ENCODE measurements at places on chromosomes 12 and 14.

DNA sequence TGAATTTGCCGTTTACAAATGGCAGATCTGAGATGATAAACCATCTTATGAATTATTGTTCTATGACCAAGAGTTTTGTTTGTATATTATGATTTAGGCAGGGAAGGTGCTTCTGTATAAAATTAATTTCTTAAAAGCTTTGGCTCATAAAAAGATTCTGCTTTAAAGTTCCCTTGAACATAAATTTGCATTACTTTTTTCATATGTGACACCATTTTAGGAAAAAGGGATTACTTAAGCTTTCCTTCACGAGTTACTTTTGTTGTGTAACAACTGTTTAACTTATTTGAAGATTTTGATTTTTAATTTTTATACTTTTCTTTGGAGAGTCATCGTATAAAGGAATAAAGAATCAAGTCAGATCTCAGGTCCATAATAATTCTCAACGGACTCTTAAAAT is 3.3 kb downstream of the ETNK1 start:
- DNase-seq = peak; percentile 26

- no peak for DNase-seq
These were observed 1.0 kb downstream of the KLRK1 start for GRCh38 chr12:10388624-10389413.

- DNase-seq = no peak
These were observed 47.1 kb upstream of the RERG start for GRCh38 chr12:15268309-15268708.

DNA sequence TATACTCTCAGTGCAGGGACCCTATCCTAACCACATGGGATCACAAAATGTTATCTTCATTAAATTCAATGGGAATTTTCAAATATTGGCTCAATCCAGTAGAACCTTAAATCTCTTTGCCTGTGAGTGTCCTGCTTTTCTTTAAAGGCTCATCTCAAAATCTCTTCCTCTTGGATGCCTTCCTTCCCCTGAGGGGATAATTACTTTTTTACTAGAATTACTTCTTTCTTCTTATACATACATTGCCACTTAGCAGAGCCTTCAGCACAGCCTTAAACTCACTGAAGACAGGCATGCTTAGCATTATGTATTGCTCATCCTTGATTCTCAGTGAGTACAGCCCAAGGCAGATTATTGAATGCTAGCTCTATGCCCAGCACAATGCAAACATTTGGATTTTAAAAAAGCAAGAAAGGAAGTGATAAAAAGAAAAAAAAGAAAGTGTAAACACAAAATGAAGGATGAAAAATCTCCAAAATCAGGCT is 1918.0 kb upstream of the FLRT2 start:
- no peak for DNase-seq

DNA sequence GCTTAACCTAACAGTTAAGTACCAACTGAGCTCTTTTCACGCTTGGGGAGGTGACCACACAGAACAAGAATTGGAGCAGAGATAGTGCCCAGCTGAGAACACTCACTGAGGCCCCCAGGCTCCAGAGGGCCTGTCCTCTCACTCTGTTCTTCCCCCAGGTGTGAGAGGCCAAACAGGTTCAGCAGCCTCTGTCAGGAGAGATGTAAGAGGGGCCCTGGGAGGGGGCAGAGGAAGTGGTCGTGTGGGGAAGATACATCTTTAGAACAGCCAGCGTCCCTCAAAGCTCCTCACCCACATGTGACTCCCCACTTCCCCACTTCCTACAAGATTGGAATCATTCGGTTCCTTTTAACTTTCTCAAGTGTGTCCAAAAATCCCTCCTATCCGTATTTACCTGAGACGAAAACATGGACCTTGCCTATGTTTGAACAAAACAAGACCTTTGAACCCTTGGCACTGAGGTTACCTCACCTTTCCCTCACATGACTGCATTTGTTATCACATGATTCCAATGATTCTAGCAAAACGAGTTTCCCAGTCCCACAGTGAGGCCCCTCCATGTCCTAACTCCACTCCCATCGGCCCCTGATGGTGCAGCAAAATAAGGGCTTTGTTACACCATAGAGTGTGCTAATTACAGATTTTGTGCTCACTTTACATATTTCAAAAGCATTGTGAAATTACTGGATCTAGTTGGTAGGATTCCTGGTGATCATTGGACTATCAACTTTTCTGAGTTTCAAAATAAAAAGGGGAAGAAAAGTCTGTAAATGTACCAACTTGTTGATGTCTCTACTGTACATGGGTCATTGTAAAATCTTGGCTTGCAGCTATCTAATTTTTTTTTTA is 40.0 kb upstream of the PAPOLA start:
- no peak for DNase-seq

- no peak for DNase-seq
These were observed 135.2 kb downstream of the HMGA2 start for GRCh38 chr12:65959452-65959851.

Measured in pons (tissue), 1 donor.